Breast epithelium (tissue), 4 donors: ENCODE measurements at places on chromosomes 13 and 19. TPM values are rescaled to one million over a fixed set of nuclear protein-coding genes. Genes with fewer than 3 reads are reported as not detected.
A peak's percentile ranks its signal among the peaks of the same experiment; 100 is the strongest.

GRCh38 chr13:52036037-52036436 lies 11.5 kb downstream of the UTP14C start:
- H3K4me1 ChIP-seq: no peaks in the 10 kb centered on the region
- H3K36me3 ChIP-seq: no peaks in the 10 kb centered on the region
- H3K27ac ChIP-seq: no peak overlapping the region

GRCh38 chr13:22018836-22019210 lies 347.9 kb downstream of the FGF9 start:
- no peak overlapping the region for H3K27ac ChIP-seq
- no peak overlapping the region for H3K4me3 ChIP-seq
- no peaks in the 10 kb centered on the region for H3K36me3 ChIP-seq
- H3K27me3 ChIP-seq: no peaks in the 10 kb centered on the region
- DNase-seq: no peak

DNA sequence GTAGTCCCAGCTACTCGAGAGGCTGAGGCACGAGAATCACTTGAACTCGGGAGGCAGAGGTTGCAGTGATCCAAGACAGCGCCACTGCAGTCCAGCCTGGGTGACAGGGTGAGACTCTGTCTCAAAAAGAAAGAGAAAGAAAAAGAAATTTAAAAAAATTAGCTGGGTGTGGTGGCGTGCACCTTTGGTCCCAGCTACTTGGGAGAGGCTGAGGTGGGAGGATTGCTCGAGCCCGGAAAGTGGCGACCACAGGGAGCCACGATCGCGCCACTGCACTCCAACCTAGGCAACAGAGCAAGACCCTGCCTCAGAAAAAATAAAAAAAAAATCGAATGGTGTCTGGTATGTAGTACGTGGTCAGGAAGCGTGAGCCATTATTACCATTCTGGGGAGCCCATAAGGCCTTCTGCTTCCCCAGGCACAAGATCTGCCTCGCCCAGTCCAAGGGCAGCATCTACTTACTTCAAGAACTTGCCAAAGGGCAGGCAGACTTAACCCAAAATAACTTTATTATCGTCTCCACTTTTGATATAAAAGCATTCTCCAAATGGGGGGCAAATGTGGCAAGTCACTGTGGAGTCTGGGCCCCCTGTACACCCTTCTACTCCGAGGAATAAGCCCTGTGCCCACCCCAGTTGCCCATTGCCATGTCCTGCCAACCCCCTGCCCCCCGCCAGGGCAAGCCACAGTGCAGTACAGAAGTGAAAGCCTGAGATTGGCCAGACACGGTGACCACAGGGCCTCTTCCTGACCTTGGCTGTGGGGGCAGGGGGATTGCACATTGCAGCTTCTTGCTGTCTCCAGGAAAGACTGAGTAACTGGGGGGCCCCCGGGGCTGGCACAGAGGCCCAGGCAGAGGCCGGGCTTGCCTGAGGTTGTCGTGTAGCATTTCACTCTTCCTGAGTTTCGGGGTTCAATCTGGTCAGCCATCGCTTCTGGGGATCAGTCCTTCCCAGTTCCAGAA lies 12.6 kb downstream of the CCL25 start:
- H3K36me3 ChIP-seq: no peaks in the 10 kb centered on the region
- H3K27me3 ChIP-seq: no peaks in the 10 kb centered on the region
- no peak for DNase-seq
- H3K4me1 ChIP-seq: no peaks in the 10 kb centered on the region
- no peak overlapping the region for H3K27ac ChIP-seq

GRCh38 chr19:14106840-14107239 lies 10.7 kb downstream of the PRKACA start:
- no peaks in the 10 kb centered on the region for H3K4me1 ChIP-seq
- no peaks in the 10 kb centered on the region for H3K36me3 ChIP-seq
- H3K4me3 ChIP-seq: no peak overlapping the region
- peak overlapping the region; percentile 55 for H3K27ac ChIP-seq

The MEIS3 gene
- total RNA-seq: 41.6 TPM

The ARRDC5 gene
- not detected for total RNA-seq

The KIRREL2 gene
- total RNA-seq: 0.15 TPM
